ENCODE measurements at places on chromosomes 2 and 18. TPM values are rescaled to one million over a fixed set of nuclear protein-coding genes. Genes with fewer than 3 reads are reported as not detected.

The EVX2 gene
- total RNA-seq: not detected

The EVA1A gene
- 33.5 TPM for total RNA-seq

The SAG gene
- total RNA-seq: not detected

The TTN gene
- total RNA-seq: under 0.01 TPM
